Hypothalamus (tissue), 51 donors: ENCODE measurements at places on chromosomes 16 and 17.

DNA sequence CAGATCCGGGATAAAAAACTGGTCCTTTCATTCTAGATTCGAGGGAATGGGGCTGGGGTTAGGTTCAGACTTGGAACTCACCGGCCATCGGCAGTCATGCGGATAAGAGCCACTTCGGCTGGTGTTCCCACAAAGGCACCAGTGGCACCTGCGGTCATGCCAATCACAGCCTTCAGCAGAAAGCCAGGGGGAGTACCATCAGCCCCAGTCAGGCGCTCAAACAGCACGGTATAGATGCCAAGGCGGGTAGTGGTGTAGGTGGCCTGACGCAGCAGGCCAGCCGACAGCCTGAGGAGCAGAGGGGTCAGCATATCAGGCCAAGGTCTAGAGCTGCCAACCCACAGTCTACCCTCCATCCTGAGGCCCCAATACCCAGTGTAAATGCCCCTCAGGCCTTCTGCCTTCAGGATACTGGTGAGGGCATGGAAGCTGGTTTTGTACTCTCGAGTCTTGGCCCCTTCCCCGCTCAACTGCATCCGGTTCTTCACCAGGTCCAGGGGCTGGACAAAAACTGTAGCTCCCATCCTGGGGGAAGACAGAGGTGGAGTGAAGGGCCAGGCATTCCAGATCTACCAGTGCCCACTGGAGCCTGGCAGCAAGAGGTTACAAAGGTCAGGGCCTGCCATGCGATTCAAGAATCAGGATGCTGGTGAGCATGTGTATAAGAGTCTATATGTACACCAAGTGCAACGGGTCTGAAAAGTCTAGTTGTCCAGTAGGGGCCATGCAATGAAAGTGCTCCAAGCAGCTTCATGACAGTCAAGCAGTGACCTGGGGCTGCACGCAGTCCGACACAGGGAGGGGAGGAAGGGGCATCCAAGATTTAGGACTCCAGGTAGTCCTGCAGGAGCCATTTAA, 929 bp downstream of the SLC25A11 start:
- no peak for DNase-seq

DNA sequence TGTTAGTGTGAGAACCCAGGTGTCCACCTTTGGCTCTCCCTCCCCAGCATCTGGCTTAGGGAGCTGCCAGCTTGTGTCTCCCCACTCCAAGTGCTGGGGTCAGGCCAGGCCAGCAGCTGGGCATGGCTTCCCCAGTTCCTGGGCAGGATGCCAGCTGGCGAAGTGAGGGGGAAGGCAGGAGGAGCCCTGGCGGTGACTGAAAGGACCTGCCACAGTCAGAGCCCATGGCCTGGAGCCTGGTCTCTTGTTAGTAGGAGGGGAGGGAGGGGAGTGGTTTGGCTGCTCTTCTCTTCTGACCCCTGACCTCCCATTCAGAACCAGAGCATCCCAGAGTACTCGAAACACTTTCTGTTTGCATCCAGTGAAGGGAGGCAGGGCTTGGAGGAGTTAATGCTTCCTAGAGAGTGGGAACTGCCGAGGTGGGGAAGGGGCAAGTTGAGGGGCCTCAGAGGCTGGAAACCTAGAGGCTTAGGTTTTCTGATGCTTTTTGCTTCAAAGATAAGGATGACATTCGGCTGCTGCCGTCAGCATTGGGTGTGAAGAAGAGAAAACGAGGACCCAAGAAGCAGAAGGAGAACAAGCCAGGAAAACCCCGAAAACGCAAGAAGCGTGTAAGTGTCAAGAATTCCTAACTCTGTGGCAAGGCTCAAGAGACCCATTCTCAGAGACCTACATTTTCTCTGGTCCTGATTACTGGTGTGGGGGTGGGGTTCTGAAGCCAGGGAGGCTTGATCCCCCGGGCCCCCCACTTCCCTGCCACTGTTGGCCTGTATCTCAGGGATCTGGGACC, 772 bp downstream of the CHD3 start:
- DNase-seq, result peak; percentile 96

GRCh38 chr17:74277935-74278334, 3.9 kb downstream of the DNAI2 start:
- no peak for DNase-seq

DNA sequence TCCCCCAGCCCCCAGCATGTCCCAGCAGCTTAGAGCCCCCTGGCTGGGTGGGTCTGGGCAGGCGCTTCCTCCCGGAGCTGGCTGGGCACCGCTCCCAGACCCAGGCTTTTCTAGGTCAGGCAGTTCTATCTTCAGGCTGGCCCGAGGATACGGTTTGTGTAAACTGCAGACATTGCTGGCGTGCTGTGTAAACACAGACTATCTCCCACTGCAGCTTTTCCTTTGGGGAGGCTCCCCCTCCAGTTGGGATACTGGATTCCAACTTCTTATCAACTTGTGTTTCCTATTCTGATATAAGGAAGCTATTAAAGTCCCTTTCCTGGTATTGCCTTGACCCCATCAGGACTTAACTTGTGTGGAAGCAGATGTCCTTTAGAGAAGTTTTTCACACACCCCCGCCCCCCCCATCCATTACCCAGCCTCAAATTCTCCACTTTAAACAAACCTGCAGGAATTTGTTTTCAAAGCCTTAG, 18.3 kb upstream of the GNA13 start:
- DNase-seq, result no peak

DNA sequence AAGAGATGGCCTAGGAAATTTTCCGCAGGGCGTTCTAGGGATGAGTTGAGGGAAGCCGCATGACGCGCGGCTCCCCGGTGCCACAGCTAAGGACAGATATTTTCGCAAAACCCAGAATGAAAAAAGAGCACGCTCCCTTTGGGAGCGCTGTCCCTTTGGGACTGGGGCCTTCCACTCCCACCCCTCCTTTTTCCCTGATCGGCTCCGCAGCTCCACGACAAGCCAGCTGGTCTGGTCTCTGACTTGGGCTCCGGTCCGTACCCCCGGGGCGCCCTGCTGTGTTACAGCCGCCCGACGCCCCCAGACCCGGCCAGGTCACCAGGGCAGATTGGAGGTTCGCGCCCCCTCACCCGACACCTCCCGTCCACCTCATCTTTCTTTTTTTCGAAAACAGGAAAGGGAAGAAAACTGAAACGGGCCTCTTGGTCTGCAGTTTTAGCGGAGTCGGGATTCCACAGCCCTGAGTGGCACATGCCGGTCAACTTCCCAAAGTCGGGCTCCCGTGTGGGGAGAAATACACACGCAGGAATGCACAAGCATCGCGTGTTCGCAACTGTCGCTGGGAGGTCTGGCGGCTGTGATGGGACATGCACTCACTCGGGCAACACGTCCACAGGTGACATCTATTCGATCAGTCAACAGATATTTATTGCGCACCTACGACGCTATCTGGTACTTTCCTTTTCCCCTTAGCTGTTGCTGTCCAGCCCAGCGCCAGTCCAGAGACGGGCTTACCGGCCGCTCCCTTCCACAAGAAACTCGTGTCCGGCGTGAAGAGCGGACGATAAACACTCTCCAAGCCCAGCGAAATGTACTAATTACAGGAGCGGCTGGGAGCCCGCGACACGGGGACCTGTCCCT, 3.9 kb upstream of the SOX9 start:
- DNase-seq, result no peak

DNA sequence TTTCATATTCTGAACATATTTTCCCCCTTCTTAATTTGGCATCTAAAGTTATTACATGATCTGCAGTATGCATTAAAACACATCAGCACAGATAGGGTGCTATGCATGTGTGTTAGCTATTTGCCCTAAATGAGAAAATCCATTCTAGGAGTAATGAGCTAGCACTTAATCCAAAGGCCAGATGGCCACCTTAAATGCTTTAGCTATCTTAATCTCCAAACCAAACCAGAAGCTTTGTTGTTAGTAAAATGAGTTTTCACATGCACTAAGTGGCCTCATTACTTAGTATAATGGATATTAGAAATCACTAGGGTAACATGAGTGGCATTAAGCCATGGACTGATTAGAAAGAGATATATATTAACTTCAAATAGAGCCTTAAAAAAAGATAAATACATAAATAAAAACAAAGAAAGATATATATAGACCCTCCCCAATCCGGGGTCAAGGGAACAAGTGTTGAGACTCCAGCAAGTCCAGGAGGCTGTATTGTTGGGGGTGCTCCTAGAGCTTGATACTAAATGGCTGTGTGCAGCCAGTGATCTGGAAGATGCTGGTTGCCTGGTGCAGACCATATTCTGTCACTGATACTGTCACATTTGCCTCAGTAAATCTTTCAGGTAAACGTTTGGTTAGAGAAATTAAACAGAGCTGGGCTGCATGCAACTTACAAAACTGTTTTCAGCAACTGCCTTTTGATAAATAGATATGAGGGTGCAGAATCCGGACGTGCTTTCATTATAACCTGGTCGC, 67.3 kb downstream of the MYH10 start:
- no peak for DNase-seq

DNA sequence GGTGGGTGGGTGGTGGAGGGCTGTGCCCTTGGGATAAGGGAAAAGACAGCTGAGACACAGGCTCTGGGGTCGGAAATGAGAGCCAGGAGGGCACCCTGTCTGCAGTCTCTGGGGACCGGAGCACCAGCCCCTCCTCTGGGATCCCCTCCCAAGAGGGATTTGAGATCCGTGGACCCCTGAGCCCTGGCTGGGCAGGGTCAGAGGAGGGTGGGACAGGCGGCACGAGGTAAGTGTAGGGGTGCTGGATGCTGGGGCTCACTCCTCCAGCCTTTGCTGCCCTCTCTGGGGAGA, 425 bp downstream of the SGSH start:
- no peak for DNase-seq

- DNase-seq, result no peak
These were observed 15.9 kb downstream of the CYB561 start for GRCh38 chr17:63430223-63430622.

DNA sequence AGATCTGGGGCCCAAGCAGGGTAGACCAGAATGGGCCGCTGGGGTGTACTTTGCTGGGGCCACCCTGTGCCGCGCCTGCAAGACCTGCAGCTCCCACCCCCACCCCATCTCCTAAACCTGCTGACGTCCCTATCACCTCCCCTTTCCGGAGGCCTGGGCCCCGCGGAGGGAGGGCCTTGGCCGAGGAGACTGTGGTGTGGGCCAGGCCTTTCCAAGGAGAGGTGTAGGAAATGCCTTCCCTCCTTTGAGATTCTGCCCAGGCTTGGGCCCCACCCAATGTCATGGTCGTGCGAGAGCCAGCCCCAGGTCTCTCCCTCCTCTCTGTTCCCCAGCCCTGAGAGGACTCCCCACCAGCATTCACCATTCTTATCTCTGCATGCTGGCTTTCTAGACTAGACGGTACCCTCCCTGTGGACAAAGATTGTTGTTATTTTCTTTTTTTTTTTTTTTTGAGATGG, 3.9 kb upstream of the WFIKKN2 start:
- DNase-seq, result no peak
